ENCODE measurements at places on chromosomes 7 and 10.

DNA sequence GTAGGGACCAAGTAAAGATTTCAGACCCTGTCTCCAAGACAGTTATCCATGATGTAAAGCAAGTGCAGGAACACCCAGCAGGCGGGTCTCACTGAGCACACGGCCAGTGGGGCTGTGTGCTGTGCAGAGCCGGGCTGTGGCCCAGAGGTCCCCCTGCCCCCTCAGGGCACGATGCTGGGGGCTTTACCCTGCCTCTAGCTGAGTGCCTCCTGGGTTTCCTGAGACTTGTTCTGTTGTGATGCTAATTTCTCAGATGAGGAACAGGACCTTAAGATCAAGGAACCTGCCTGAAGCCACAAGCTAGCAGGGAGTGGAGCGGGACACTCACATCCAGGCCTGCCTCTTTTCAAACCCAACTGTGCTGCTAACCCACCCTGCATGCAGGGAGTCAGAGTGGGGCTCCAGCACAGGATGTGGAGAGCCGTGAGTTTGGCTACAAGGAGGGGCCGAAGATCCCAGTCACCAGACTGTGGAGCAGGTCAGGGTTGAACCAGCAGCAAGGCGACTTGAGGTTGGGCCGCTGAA lies 76.1 kb upstream of the LYZL2 start:
- no peak for DNase-seq

DNA sequence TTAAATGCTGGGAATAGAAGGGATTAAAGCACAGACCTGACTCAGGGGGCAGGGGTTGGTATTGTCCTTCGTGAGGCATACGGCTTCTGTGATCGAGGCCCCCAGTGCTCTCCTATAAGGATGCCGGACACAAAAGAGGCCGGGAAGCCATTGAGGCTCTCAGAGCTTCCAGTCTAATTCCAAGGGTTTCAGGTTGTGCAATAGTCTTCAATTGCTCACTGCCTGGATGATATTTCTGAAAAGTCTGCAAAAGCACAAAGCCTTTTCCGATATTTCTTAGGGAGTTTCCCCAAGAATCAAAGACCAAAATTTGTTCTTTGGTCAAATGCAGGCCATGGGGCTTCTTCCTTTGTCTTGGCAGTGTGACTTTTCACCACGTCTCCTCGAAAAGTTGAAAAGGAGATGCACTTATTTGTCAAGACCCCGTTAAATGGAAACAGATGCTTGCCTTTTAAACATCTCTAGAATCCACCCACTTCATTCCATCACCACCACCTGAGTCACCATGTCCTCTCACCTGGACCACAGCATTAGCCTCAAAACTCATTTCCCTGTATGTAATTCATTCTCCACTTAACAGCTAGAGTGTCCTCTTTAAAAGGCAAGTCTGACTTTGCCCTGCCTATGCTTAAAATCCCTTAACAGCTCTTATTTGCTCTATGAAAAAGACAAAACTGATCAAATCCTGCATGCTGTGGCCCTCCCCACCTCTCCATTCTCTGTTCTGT lies 134.8 kb upstream of the NAMPT start:
- DNase-seq = no peak

- DNase-seq = no peak
These were observed 753.2 kb downstream of the DNAJB9 start for GRCh38 chr7:109322833-109323232.

DNA sequence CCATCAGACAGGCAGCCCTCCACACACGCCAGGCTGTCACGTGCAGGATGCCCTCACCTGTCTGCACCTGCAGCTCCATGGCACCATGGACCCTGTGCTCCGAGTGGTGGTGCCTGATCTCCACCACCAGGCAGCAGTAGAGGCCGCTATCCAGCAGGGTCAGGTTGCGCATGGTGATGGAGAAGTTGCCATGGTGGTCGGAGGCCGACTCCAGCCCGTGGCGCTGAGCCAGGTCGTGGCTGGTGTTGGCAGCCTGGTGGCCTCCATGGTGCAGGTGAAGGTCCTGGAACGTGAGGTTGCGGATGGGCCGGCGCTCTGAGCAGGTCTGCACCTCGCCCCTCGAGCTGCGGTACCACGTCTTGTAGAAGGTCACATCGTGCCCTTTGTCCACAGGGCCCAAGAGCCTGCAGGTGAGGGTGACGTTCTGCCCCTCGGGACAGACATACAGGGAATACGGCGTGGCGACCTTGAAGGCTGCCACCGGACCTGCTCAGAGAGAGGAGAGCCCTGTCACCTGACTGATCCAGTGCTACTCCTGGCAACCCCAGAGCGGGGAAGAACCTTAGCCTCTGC lies 11.7 kb downstream of the VSIR start:
- no peak for DNase-seq

DNA sequence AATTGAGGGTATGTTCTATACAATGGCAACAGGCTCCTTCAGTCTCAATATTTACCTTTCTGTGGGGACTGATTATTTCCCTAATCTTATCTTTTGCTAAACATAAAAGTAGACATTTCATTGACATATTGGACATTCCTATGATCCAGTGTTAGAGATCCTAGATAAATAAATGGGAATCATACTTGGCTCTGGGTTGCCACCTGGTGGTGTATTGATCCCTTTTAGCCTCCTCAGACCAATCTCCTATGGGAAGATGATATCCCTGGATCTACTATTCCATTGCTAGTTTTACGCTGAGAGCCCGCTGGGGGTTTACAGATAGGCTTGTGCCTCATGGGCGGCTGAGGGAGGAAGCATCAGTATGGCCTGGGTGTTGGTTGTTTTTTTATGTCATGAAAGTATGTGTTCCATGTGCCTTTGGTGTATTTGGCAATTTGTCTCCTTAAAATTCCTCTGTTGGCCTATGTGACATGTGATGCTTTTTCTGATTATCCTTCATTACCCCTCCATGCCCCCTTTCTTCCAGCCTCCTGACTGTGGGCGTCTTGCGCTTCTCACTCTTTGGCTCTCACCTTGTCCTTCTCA lies 18.8 kb downstream of the CELF2 start:
- no peak for DNase-seq

GRCh38 chr7:28409716-28410627 lies 2.3 kb upstream of the CREB5 start:
- no peak for DNase-seq

- DNase-seq = no peak
These were observed 17.3 kb downstream of the GRID2IP start for GRCh38 chr7:6533893-6534495.

GRCh38 chr10:15368101-15368855 lies 2.8 kb downstream of the FAM171A1 start:
- no peak for DNase-seq

DNA sequence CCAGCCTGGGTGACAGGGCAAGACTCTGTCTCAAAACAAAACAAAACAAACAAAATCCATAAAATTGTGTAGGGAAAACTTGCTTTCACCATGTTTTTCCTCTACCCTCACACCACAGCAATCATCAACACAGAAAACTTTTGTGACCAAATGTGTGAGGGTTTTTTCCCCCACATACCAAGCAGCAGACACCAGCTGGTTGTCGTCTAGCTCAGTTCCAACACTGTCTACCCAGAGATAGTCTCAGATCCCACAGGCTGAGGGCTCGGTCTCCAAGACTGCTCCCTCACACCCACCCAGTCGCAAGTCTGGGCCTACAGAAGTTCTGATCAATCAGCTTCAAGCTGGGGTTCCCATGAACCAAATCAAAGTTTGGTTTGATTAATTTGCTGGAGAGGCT lies 322.4 kb upstream of the MAGI2 start:
- no peak for DNase-seq

GRCh38 chr10:112875476-112876267 lies 74.4 kb upstream of the TCF7L2 start:
- DNase-seq = no peak

GRCh38 chr10:117134306-117135025 lies 3.6 kb downstream of the VAX1 start:
- DNase-seq = no peak

DNA sequence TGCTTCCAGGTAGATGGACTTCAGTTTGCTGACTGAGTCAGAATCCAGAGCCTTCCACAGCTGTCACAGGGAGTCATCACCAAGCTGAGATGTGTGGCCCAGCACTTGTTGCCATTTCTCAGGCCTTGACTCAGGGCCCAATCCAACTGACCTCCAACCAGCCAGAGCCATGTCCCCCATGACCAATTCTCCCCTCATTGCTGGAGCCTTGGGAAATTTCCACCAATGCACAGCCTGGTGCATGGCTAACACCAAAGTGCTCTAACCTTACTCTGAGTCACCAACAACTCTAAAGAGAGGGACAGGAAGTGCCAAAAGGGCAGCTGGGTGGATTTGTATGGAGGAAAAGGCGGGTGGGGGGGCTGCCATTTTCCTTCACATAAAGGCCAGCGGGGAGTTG lies 13.4 kb upstream of the GLI3 start:
- DNase-seq = no peak

- DNase-seq = no peak
These were observed 58.1 kb downstream of the PAX2 start for GRCh38 chr10:100803492-100803891.

GRCh38 chr7:44224080-44224973 lies 23.5 kb downstream of the YKT6 start:
- DNase-seq = no peak

DNA sequence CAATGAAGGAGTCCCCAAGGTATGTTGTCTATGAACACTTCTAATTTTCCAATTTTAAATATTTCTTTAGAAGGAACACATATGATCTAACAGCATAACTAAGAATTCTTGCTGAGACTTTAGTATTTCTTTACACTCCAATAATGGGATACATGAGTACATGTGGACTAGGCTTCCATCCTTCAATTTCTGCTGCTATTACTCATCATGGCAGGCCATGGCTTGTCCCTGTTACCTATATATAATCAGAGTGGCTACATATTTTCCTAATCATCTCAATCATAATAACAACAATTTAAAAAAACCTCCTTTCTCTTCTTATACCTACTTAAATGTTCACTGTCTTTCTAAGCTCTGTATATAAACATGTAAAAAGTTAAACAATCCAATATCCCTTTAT lies 60.3 kb upstream of the TAC1 start:
- no peak for DNase-seq

DNA sequence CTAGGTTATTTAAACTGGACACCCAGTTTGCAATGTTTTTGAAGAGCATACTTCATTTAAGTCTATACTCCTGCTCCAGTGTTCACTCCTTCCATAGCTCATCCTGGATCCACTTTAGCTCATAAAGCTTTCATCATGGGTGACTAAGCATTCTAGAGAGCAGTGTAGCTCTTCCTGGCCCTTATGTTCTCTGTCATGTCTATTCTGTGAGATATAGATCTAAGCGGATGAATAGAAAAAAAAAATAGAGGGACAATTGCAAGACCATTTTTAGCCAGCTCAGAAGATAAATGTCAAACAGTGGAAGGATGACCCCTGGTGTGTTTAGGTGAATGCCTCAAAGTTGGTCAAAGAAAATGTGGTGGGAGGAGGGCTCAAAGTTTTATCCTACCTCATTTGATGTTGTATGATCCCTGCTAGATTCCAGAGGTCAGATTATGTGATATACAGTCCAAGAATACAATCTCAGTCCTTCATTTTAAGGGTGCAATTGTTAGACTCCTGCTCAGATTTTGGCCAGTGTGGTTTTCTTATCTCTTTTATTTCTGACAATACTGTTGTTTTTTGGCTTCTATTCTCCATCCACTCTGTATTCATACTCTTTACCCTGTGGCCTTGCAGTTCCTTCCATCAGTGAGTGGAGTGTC lies 7.5 kb upstream of the HECW1 start:
- no peak for DNase-seq

- no peak for DNase-seq
These were observed 606.9 kb downstream of the POM121L12 start for GRCh38 chr7:53642361-53642760.

DNA sequence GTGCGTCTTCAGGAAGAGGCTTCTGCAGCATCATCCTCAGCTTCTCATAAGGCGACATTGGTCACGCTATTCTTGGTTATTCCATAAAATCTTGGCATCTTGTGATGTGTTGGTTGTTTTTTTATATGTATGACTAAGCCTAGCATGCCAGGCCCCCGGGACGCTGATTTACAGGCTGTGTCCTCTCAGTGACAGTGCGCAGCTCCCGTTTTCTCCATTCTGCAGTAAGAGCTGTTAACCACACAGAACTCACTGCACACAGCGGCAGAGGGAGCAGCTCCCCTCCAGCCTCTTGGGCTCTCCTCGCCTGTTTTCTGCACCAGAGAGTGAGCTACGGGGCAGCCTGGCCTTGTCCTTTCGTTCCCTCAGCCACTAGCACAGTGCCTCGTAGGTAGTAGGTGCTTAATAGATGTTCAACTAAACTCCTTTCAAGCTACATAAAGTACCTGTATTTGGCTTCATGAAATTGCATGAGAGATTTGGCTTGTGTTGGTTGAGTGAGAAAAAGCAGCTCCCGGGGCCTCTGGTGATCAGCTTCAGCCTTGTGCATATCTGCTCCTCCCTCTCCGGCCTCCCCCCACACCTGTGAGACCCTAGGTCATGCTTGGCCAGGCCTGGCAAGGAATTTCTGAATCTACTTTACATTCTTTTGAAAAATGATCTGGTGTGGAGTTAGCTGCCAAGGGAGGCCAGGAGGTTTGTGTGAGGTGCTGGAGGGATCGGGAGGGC lies 116.2 kb downstream of the WDR37 start:
- no peak for DNase-seq

- DNase-seq = no peak
These were observed 877.2 kb downstream of the CNTNAP2 start for GRCh38 chr7:146993764-146994163.

DNA sequence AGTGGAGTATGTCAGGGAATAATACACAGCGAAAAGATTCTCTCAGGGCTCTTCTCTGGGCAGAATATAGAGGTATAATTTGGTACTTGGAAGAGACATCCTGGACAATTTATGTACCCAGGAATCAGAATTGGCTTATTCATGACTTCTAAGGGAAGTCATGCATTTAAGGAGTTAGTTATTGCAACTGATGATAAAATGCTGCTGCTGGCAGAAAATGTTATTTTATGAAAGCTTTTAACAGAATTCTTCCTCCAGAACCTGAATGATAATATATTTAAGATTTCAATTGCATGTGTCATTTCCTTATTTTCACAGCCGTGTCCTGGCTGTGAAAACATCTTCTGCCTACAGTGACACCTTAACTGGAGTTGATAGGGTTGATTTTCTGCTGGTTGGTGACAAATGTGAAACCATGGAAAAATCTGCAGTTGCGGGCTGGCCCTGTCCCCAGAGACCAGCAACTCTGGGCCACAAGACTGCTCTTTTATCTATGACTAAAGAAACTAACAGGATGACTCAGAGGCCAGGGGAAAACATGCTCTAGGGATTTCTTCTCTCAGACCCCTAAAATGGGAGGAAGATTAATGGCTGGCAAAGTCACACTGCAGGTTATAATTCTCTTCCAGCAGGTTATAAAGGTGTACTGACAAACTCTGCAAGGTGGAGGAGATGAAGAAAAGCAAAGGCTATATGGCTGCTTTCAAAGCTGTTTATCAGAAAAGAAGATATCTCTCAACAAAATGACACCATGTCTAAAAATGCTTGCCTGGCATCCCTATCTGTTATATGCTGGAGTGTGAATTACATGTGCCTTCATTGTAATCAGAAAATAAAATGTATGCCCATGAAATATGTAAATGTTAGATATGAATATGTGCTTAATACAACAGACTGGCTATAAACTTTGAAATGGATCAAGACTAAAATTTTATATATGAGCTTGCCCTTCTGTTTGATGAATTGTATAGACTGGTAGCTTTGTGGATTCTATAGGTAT lies 12.1 kb upstream of the TRUB1 start:
- DNase-seq = no peak

GRCh38 chr10:48511066-48511874 lies 93.6 kb downstream of the ARHGAP22 start:
- no peak for DNase-seq
